ENCODE measurements at places on chromosomes 4 and X.

DNA sequence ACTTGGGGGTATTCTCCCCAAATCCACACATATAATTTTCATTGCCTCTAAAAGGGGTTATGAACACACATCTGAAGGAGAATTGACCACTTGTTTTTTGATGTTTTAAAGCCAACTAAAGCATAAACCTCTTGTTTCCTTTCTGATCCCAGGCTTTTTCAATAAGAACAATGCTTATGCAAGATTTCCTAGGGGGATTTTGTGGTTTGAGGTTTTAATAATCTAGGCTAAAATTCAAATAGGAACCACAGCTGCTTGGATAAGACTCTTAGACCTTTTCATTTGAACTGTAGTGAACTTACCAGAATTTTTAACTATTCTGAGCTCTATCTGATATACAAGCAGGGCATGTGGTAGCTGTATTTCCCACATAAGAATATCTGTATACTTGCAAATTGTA is 651.1 kb downstream of the ANKRD50 start:
- DNase-seq, result no peak

DNA sequence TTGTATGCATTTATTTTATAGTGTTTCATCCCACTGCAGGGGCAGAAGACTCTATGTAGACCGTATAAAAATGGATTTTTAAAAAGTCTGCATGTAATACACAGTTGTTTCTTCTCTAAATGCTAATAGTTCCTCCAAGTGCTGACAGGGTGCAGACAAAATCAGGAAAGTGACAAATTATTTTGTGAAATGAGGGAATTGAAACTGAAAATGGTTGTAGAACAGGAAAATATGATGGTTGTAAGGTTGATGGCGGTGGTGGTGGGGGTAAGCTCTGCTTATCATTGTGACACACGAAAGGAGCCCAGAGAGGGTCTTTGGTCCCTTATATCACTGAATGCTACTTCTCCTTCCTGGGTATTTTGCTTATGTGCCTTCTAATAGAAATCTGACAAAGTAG is 4.3 kb downstream of the IL15 start:
- DNase-seq, result no peak

GRCh38 chr4:138805736-138806135 is 209.8 kb upstream of the NOCT start:
- no peak for DNase-seq

GRCh38 chr4:107035819-107036583 is at the start of gene DKK2:
TSS of gene DKK2 (minus strand) at chr4:107036313. CDS start at chr4:107035591, 722 bp downstream.
- DNase-seq, result peak; percentile 9

DNA sequence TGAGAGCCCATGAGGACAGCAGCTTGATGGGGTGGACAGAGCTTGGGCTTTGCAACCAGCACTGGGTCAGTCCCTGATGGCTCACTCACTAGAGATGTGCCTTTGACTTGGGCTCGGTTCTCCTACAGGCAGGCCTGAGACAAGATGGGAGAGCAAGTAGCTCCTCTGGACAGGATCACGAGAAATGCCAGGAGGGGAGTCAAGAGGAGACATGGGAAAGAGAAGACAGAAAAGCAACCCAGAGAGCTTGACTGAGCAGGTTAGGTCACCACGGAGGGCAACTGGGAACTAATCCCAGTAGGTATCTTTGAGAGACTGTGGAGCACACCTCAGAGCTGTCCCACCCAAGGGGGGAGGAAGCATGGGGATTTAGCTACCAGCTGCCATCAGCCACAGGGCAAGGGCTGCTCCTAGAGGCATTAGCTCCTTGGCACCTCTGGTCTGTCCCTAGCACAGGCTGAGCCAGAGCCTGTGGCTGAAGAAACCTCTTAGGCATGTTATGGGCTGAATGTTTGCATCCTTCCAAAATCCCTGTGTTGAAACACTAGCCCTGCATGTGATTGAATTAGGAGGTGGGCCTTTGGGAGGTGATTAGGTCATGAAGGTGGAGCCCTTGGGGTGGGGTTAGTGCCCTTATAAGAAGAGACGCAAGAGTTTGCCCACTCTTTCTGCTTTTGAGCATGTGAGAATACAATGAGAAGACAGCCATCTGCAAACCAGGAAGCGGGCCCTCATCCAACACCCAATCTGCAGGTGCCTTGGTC is 145.6 kb downstream of the SMIM20 start:
- DNase-seq, result no peak

GRCh38 chrX:10288373-10288975 is 131.7 kb downstream of the CLCN4 start:
- DNase-seq, result no peak

GRCh38 chr4:10462876-10463275 is 5.7 kb upstream of the ZNF518B start:
- DNase-seq, result no peak

- no peak for DNase-seq
Observed at GRCh38 chr4:25875281-25875745, 12.5 kb upstream of the SEL1L3 start.

DNA sequence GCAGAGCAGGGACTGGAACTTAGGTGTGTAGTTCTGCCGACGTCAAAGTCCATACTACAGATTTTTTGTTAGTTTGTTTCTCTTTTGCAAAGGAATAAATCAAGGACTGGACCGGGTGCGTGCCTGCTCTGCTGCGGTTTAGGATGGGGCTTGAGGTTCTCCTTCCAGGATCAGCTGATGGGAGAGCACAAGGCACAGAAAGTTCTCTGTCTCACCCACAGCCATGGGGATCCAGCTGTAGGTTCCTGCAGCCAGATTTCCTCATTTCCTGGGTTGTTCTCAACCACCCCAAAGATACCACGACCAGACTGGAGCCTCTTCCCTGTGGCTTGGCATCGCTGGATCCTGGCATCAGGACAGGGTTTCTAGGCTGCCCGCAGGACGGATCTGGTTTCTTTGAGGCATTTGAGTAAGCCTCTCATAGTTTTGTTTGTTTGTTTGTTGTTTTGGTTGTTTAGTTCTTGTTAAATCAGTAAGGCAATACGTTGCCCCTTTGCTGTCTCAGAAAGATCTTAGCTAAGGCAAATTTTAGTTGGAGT is 789 bp upstream of the SRPX start:
- DNase-seq, result no peak

- DNase-seq, result no peak
Observed at GRCh38 chr4:78772526-78773091, 3.5 kb upstream of the BMP2K start.

GRCh38 chrX:103607364-103608305 is at the start of gene TCEAL3:
TSS of gene TCEAL3 (plus strand) at chrX:103607963. CDS start at chrX:103609065, 1,102 bp downstream.
- DNase-seq, result peak; percentile 45

- no peak for DNase-seq
Observed at GRCh38 chrX:74434336-74434735, 13.0 kb downstream of the SLC16A2 start.

DNA sequence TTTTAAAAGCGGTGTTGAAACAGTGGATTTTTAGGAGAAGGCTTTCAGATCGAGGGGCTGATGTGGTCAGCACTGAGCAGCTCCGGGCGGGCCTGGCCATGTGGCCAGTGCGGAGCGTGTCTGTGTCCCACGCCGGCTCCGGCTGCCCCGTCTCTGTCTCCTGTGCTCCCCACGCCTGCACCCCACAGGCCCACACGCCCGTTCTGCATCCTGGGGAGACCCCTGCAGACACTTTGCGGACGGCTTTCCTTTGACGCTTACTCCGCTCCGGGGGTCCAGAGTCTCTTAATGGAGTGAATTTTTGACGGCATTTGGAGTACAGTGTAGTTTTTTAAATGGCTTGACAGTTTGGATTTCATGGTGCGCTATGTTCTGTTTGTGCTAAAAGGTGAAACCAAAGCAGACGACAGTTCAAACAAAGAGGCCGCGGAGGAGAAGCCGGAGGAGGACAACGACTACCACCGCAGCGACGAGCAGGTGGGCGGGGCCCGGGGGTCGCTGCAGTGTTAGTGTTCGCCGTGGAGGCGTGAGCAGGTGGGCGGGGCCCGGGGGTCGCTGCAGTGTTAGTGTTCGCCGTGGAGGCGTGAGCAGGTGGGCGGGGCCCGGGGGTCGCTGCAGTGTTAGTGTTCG is 38.7 kb downstream of the PCGF3 start:
- DNase-seq, result no peak

DNA sequence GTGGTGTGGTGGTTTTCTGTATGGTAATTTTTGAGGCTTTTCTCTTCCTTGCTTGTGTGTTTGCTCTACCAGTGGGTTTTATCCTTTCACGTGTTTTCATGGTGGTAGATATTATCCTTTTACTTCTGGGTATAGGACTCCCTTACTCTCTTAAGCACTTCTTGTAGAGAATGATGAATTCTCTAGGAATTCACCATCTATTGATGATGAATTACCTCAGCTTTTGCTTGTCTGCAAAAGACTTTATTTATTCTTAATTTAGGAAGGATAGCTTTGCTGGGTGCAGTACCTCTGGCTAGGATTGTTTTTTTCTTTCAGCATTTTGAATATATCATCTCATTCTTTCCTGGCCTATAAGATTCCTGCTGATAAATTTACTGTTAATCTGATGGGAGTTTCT is 415.3 kb downstream of the PDGFC start:
- DNase-seq, result no peak

DNA sequence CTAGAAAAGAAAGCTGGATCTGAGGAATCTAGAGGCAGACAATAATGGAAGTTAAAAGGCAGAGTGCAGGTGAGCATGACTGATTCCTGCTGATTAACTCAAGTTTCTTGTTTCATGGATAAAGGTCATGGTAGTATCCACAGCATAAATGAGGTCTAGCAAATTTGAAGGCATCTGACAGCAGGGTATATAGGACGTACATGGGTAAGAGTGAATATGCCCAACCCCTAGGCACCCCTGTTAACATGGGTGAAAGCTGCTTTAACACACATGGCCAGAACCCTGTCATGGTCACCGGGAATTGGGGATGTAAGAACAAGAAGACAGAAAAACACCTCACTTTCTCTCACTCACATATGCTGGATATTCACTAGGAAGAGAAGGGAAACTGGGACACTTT is 25.0 kb downstream of the NLRP2B start:
- no peak for DNase-seq

- no peak for DNase-seq
Observed at GRCh38 chr4:103774326-103774825, 54.6 kb upstream of the TACR3 start.

DNA sequence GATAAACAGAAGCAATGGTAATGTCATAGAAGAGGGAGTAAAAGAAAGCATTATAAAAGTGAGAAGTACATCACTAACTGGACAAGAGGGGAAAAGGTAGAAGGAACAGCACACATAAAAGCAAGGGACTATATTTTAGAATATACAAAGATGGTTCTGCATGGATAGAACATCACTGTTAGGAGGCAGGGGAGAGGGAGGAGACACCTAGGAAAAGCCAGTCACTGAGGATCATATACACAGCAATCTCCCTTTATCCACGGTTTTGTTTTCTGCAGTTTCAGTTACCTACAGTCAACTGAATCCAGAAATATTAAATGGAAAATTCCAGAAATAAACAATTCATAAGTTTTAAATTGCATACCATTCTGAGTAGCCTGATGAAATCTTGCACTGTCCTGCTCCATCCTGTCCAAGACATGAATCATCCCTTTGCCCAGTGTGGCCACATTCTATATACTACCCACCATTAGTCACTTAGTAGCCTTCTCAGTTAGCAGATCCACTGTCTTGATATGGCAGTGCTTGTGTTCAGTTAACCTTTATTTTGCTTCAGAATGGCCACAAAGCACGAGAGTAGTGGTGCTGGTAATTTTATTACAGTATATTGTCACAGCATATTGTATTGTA is 74.2 kb downstream of the PPA2 start:
- DNase-seq, result no peak
